ENCODE measurements at places on chromosomes 2 and 18.

- no peak for DNase-seq
Observed at GRCh38 chr18:39681061-39681460, 2115.5 kb upstream of the CELF4 start.

DNA sequence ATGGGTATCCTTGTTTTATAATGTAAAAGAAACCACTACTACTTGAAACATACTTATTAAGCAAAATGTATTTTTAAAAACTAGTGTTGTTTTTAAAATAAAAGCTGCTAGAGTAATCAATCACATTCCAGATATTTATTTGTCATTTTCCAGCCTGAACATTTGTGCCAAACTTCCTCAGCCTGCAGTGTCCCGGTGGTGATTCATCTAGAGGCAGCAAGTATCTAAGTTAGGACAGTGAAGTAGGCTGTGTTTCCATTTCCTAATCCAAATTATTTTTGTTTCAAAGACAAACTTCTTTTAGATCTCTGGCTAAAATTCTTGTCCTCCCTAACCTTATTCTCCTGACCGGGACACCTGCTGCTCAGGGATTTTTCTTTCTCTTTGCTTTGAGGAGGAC, 12.8 kb upstream of the GCG start:
- DNase-seq: no peak

- no peak for DNase-seq
Observed at GRCh38 chr2:172709566-172710291, 25.9 kb upstream of the RAPGEF4 start.

- no peak for DNase-seq
Observed at GRCh38 chr2:55176094-55176415, 56.0 kb downstream of the CLHC1 start.

DNA sequence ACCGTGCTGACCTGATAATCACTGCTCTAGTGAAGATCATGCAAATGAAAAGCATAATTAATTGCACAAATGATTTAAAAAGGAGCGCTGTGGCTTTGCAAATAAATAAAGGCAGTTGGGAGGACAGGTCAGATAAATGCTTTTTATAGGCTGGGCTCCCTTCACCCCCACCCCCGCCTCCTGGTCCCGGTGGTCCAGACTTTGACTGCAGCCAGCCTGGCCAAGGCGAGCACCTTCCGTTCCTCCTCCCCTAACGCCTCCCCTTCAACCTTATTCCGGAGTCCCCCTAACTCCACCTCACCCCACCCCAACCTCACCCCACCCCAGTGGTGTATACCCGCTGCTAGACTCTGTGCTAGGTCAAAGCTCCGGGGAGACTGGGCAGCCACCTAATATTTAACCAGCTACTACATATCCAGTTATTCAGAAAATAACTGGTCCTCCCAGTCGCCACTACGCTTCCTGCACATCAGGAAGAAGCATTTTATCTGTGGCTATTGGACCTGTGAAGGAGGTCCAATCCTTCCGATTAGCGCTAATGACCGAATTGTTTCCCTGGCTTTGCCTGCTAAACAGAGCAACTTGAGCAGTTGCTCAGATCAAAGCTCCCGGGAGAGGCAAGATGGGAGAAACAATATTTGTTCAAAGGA, 3.7 kb upstream of the SP9 start:
- no peak for DNase-seq

DNA sequence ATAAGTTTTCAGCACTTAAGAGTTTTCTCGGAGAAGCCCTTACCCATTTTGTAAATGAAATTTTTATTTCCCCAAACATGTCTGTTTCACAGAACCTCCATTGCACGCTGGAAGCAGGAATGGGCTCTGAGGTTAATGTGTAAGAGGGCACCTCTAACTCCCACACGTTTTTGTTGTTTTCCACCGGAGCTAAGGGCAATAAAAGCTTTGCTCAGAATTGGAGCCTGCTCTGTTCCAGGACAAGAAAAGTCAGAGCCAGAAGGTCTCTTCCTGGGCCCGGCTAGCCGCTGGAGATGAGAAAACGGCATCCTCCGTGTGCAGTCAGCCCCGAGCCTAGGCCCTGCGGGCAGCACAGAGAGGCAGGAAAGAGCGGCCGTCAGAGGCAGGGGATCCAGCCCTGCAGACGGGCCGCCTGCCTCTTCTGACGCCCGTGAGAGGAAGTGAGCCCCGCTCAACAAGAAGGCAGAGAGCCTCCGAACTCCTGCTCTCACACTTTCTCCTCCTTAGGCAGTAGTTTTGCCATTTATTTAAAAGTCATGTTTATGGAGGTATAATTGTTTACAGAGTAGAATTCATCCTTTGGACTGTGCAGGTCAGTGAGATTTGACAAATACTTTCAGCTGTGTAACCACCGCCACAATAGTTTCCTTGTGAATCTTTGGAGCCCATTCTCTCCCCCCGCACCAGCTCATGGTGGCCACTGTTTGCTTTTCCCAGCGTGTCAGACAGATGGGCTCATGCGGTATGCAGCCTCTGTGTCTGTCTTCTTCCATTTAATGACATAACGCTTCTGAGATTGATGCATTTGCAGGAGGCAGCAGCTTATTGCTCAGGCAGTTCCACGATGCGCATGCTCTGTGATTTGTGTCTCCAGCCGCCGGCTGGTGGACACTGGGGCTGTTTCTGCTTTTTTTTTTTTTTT, 117.3 kb downstream of the GALR1 start:
- DNase-seq: peak; percentile 82

DNA sequence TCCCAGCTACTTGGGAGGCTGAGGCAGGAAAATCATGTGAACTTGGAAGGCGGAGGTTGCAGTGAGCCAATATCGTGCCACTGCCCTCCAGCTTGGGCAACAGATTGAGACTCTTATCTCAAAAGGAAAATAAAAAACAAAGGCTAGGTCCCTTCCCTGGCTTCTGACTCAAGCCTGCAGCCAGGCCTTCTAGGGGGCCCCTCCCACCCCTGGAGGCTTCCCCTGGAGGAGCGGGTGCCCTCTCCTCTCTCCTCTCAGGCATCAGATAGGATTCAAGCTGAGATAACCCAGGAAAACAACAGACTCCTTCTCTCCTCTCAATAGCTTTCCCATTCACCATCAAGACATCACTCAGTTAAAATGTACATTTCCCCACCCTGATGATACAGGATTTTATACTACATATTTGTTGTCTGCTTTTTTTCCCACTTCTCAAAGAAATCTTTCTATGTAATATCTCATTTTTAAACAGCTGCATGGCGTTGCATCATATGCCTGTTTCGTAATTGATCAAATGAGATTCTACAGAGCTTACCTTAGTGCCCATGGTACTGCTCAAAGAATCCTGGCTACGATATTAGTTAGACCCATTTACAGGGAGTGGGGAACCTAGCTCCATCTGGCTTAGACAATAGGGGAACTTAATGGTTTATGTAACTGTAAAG, 20.6 kb upstream of the C2orf72 start:
- DNase-seq: no peak

DNA sequence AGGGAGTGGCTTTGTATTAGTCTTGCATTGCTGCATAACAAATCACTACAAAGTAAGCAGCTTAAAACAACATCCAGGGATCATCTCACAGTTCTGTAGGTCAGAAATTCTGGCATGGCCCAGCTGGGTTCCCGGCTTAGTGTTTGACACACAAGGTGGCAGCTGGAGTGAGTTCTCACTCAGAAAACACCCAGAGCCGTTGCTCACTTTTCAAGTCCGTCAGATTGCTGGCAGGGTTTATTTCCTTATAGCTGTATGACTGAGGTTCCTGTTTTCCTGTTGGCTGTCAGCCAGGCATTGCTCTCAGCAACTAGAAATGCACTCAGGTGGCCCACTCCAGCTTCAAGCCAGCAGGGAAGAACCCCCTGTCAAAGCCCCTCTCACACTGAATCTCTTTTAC, 324.1 kb downstream of the CCDC178 start:
- DNase-seq: peak; percentile 53

GRCh38 chr18:4593895-4594294, 138.8 kb upstream of the DLGAP1 start:
- no peak for DNase-seq

GRCh38 chr2:107635883-107636282, 190.8 kb upstream of the RGPD4 start:
- DNase-seq: no peak

GRCh38 chr2:237694415-237695194, 67.2 kb downstream of the LRRFIP1 start:
- no peak for DNase-seq

GRCh38 chr2:223729781-223730180, 107.6 kb downstream of the AP1S3 start:
- no peak for DNase-seq

GRCh38 chr2:236702657-236703372, 133.2 kb downstream of the ACKR3 start:
- DNase-seq: no peak

- DNase-seq: no peak
Observed at GRCh38 chr2:71894261-71894660, 253.4 kb downstream of the CYP26B1 start.

- DNase-seq: no peak
Observed at GRCh38 chr2:202589582-202589949, 45.2 kb upstream of the FAM117B start.

DNA sequence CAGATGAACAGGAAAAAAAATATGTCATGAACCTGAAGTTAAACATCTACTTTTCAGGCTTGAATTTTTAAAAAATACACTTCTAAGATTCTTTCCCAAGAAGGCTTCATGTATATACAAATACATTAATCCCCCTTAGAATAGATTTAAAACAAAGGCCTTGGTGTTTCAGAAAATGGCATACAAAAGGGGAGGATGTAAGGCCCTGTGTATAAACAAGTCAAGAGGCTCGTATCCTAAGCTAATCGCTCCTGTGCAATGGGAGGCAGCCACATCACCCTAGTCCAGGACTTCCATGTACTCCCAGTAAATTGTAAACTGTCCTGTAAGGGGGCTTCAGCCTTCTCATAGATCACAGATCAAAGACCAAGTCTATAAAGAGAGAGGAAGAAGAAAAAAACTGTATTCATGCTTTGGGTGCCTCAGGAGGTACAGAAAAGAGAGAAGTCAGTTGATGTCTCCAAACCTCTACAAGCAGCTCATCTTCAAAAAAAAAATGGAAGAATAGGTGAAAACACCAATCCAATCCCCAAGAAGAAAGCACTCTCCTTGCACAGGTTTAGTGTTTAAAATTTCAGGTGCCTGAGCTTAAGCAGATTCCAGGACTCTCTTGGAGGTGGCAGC, 53.9 kb downstream of the ANKRD44 start:
- DNase-seq: no peak
